Posterior vena cava (tissue), 2 donors: ENCODE measurements at places on chromosomes 11 and 22.

GRCh38 chr11:111977146-111978027 is 40.2 kb downstream of the DIXDC1 start:
- DNase-seq, result peak; percentile 91

DNA sequence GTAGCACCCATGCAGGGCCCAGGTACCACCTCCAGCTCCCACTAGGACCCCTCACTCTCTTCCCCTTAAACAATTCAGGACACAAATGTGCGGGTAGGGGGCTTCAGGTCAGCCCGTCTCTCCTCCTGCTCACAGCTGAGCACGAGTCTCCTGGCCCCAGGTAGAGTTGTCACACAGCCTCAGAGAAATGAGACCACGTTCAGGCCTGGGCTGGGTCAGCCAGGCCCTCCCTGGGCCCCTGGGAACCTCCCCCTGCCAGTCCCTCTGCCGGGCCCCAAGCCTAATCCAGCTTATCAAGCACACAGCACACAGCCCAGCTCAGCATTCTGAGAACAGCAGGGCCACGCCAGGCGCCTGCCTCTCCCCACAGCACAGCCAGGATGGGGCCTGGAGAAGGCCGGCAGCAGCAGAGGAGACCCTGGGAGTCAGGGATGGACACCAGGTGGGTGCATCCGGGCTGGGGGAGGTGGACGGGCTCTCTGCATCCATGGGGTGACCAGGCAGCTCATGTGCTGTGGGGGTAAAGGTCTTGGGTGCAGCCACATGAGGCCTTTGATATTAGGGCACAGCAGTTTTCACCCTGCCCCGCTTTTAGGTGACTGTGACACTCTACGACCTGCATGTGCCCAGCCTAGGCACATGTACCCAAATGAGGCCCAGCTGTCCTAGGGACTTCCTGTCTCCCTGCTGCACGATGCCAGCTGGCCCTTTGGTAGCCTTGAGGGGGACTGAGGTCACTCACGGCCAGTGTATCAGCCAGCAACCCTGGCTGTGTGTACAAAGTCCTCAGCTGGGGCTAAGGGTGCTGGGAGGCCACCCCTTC is 87.0 kb downstream of the MORC2 start:
- DNase-seq, result peak; percentile 56

DNA sequence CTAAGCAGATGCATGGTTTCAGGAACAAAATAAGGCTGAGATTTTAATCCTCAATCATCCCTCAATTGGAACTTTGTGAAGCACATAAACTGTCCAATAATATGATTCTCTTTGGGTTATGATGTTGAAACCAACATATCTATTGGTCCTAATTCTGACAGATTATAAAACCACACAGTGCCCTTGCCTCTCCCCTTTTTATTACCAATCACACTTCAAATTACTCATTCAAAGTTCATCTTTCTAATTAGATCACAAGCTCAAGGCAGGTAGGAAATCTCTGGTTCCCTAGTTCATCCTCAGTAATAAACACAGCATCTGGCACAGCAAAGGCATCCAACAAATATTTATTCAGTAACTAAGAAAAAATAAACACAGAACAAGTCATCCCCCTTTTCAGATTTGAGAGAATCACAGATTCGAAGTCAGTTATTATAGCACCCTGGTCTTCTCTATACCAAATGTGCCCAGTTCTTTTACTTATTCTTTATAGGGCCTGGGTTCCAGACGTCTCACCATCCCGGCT is 611.6 kb downstream of the INSC start:
- no peak for DNase-seq

DNA sequence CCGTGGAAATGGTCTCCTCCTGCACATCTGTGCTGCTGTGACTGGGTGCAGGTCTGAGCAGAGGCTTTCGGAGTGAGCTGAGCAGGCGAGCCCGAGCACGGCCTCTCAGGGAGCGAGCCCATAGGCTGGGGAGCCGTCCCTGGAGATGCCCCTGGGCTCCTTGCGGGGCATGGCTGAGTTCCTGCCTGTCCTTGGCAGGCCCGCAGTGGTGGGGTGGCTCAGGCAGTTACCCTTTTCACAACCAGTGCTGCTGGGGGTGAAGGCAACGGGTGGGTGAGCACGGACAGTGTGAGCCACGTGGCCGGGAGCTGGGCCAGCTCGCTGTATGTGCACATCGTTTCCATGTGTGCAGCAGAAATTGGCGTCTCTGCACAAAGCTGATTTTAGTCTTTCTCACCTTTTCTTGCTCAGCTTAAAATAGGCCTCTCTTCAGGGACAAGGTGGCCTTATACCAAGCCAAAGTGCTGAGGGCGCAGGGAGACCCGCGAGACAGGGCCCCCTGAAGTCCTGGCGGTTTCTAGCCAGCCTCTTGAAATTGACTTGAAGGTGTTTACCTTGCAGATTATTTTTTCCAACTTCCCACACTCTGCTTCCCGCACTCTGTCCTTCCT is at the start of gene TP53AIP1:
TP53AIP1 (minus strand) TSS at position 55 of the 611 bp plus-strand sequence. CDS start 5,053 bp downstream, outside the sequence.
- DNase-seq, result peak; percentile 66

DNA sequence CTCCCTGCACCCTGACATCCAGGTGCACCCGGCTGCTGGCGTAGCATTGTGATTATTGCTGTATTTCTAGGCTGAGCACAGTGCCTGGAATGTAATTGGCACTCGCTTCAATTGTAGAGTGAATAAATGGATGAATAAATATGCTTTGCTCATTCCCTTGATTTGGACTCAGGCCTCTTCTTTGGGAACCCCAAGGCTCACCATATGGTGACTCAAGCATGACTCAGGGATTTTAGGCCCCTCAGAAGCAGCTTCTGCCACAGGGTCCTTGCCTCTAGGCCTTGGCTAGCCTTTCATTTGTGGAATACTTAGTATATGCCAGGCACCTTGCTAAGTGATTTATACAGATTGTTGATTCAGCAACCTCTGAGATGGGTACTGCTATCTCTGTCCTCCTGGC is 78.9 kb downstream of the GRIK4 start:
- DNase-seq, result peak; percentile 29

DNA sequence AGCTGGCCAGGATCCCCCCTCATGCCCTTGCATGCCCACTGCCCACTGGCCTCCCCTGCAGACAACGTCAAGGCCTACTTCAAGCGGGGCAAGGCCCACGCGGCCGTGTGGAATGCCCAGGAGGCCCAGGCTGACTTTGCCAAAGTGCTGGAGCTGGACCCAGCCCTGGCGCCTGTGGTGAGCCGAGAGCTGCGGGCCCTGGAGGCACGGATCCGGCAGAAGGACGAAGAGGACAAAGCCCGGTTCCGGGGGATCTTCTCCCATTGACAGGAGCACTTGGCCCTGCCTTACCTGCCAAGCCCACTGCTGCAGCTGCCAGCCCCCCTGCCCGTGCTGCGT is 7.9 kb downstream of the AIP start:
- DNase-seq, result no peak

DNA sequence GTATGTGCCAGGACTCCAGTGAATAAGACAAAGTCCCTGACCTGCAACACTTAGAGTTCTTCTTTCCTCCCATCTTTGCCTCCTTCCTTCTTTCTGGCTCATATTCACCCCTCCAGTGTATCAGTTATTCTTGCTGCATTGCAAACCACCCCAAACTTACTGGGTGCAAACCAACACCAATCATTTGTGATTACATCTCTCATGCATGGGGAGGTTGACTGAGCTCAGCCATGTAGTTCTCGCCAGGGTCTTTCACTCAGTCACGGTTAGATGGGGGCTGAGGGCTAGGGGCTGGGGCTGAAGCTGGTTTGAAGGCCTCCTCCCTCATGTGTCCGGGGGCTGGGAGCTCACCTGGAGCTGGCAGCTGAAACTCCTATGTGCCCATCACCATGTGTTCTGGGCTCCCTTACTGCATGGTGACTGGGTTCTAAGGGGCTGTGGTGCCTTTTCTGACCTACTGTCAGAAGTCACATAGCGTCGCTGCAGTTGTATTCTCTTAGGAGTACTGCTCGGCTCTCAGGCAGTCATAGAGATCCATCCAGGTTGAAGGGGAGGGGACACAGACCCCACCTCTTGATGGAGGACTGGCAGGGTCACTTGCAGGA is 35.0 kb upstream of the CACNG2 start:
- peak; percentile 37 for DNase-seq

- no peak for DNase-seq
These were observed 9.3 kb upstream of the TH start for GRCh38 chr11:2180789-2181370.

DNA sequence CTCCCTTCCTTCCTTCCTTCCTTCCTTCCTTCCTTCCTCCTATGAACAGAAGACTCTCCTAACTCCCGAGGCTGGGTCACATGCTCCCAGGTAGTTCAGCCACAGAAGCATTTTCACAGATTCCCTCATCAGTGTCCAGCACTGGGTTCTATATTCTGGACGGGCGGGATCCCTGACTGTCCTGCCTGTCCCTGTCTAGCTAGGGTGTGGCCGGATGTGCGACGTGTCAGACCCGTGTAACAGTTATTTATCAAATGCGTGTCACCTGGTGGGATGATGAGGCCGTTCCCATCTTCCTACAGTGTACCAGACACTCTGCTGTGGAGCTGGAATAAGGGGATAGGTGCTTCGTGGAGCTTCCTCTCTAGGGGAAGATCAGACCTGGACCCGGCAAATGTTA is 901.0 kb downstream of the BRD1 start:
- no peak for DNase-seq

GRCh38 chr11:11537871-11538270 is 83.9 kb downstream of the GALNT18 start:
- DNase-seq, result no peak

GRCh38 chr22:38697425-38698089 is 3.2 kb downstream of the JOSD1 start:
- DNase-seq, result no peak

- DNase-seq, result no peak
These were observed 8.9 kb downstream of the SUSD2 start for GRCh38 chr22:24190159-24190540.

GRCh38 chr22:24876700-24877099 is 69.8 kb downstream of the LHFPL7 start:
- no peak for DNase-seq

GRCh38 chr11:108632041-108632704 is 32.7 kb upstream of the DDX10 start:
- DNase-seq, result no peak

DNA sequence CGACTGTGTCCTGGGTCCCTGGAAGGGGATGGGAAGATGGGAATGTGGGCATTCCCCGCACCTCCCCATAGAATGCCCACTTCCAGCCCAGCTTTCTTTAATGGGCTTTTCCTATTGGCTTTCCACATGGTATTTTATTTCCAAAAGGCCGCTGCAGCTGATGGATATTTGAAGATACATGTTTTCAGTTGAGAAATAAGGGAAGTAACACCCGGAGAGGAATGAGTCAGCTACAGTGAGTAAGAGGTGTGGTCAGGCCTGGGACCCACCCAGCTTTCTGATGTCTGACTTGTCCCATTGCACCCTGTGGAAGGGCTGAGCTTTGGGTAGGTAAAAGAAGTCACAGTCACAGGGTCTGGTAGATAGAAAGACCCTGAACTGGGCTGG is 476.9 kb downstream of the MIAT start:
- peak; percentile 83 for DNase-seq

DNA sequence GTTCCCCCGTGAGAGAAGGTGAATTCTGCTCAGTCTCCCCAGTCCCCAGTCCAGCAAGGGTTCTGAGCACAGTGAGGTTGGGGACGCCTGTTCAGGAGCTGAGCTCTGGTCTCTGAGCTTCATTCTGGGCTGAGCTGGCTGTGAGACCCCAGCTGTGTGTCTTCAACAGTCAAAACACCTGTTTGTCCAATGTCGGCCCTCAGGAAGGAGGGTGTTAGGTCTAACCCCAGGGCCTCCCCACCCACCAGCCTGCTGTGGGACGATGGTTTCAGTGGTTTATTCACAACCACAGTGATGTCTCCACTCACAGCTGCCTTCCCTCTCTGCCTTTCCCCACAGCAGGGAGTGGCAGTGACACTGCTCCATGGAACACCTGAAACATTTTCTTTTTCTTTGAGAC is 1282.9 kb downstream of the TBC1D22A start:
- DNase-seq, result no peak

DNA sequence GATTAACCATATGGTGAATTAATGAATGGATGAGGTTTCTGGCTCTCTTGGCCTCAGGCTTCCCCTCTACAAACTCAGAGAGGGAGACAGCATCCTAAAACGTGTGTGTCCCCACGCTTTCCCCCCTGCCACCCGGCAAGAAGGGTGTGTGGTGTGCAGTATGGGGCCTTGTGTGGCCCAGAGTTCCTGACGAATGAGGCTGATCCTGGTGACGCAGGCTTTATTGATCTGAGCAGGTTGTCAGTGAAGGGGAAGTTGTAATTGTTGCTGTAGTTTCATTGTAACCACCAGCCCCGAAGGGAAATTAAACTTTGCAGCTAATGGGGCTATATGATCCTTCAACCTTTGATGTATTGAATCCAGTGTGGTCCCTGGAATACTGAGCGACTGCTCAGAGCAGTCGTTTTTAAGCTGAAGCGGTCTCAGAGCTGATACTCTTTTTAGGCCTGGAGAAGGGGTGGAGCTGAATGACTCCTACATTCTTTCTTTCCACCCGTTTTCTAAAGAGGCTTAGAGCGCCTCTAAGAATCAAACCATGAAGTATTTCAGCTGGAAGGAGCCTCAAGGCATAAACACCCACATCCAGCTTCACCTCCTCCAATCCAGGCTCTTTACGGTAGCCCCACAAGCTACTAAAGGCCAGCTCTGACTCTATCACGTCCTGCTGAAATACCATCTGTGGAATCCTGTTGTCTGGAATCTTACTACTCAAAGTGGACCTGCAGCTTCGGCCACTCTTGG is 284.7 kb downstream of the MIAT start:
- no peak for DNase-seq

DNA sequence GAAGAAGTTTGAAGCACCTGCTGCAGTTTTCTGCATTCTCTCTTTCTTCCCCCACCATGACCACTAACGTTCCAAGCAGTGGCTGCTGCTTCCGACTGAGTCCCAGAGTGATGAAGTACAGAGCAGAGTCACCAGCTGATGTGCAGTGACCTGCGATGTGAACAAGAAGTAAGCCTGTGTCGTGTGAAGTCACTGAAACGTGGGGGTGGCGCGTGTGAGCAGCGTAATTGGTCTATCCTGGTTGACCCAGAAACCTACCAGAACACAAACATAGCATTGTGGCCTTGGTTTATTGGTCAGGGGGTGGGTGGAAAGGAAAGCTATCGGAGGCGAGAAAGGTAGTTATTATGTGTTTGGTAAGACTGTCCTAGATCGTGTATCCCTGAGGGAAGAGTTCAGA is 3.5 kb downstream of the KRTAP5-7 start:
- DNase-seq, result no peak

DNA sequence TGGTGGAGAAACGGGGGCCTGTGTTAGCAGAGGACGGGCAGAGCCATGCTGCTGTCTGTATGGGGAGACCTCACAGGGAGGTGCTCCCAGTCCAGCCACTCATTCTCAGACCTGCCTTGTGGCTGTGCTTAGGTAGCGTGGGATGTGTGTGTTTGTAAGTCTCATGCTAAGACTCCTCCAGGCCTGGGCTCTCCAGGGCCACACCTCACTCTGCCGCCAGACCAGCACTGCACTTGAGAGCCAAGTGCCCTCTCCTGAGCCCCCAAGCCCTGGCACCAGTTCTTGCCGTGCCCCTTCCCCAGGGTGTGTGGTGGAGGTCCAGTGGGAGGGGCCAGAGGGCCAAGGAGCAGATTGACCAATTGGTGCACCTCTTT is 108.8 kb downstream of the BCR start:
- peak; percentile 64 for DNase-seq
